ENCODE measurements at places on chromosomes 3 and 15. TPM values are rescaled to one million over a fixed set of nuclear protein-coding genes. Genes with fewer than 3 reads are reported as not detected.

Gene CRABP1
- total RNA-seq = not detected

Gene TMEM212
- total RNA-seq = not detected

Gene EMC7
- total RNA-seq = 75.0 TPM

Gene ACAD11
- 9.5 TPM for total RNA-seq

Gene BRK1
- 105 TPM for total RNA-seq

Gene CCDC39
- not detected for total RNA-seq

Gene ZPLD1
- total RNA-seq = not detected

Gene SRGAP3
- 0.84 TPM for total RNA-seq

Gene NPAP1
- not detected for total RNA-seq

Gene EPHB1
- total RNA-seq = not detected

Gene BSN
- total RNA-seq = 0.33 TPM

Gene ATP13A5
- not detected for total RNA-seq

Gene NUP210
- 143 TPM for total RNA-seq

- DNase-seq = no peak
Observed at GRCh38 chr15:35911052-35911777, 365.2 kb upstream of the DPH6 start.

DNA sequence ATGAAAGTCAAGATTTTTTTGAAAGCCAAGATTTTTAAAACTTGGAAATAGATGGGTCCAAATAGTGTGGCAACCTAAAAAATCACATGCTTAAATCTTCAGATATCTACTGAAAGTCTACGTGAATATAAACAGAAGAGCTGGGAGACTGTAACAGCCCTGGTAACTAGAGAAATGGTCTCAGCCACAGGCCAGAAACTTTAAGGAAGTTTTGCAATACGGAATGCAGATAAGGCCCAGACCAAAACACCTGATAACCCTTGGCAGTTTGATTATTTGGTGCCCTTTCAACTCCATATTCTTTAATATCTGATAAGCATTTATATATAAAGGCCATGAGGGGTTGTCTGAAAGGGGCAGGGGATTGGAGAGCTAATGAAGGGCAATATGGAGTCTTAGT, 537.3 kb upstream of the TGFBR2 start:
- no peak for DNase-seq

DNA sequence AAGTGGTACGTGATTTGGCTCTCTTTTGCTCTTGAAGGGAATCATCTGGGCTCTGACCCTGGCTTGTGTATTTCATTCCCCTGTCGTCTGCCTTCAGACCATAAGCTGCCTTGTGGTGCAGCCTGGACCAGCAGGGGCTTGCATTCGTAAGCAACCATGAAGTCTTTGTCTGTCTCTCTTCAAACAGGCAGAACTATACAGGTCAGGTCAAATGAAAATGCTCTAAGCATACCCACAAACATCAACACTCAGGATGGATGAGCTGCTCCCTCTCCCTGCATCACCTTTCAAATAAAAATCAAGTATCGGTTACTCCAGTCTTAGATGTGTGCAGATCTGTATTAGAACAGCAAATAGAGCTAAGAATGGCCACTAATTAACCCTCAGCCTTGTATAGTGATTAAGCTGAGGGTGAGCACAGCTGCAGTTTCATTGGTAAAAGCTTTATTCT, 268.6 kb upstream of the UBE2E1 start:
- DNase-seq = no peak

GRCh38 chr15:58268746-58269267, 130.6 kb downstream of the AQP9 start:
- no peak for DNase-seq

DNA sequence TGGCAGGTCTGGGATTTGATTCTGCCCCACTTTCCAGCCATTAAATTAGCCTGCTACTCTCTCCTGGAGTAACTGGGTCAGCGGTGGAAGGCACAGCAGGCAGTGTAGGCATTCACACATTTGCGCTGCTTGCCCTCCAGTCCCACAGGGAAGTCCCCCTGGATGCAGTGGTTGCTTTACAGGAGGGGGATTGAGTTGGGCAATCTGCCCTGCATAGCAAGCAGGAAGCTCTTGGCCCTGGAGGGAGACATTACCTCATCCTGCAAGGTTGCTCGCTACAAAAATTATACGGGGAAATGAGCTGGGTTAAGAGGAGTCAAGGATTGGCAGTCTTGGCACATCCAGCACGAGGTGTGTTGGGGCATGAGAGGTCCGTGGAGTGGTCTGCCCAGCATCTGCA, 14.8 kb downstream of the MCM2 start:
- no peak for DNase-seq

DNA sequence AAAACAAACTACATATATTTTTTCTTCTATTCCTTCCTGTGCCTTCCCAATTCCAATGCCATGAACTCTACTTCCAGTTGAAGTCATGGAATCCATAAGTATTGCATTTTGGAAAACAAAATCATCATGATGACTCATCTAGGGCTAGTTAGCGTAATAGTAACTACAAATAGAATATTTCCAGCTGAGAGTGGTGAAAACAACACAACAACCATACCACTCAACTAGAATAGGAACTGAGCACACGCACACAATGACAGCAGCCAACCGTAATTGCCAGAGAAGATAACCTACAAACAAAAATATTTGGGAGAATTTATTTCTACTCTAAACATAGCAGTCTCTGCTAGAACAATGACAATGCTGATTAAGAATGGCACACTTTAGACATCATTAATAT, 225.9 kb downstream of the FGF12 start:
- no peak for DNase-seq

DNA sequence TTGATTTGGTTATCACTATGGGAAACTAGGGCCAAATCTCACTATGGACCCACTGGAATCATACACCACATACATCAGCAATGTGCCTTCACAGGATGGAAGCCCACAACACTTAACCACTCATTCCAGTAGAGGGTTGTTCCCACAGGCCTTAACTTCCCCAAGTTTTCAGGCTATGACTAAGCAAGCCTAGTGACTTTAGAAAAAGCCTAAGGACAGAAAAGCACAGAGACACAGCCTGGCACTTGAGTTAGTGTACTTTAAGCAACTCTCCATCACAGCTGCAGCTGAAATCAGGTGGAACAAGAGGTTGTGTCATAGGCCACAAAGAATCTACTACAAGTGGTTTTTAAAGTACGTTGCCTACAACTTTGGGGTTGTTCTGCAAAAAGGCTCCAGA, 128.7 kb downstream of the LRRN1 start:
- DNase-seq = no peak

- DNase-seq = no peak
Observed at GRCh38 chr3:45884368-45885201, 1.8 kb upstream of the CCR9 start.

Data from CD8-positive, alpha-beta memory T cell (primary cell).